ENCODE measurements at places on chromosomes 7 and 10. TPM values are rescaled to one million over a fixed set of nuclear protein-coding genes. Genes with fewer than 3 reads are reported as not detected.

The SVOPL gene
- total RNA-seq = 0.82 TPM

The TACC2 gene
- total RNA-seq = 14.7 TPM

The AKR1C4 gene
- not detected for total RNA-seq

The WDFY4 gene
- total RNA-seq = 0.41 TPM

The SLC29A3 gene
- 1.2 TPM for total RNA-seq

The VDAC2 gene
- 138 TPM for total RNA-seq

The GIMAP6 gene
- 6.9 TPM for total RNA-seq

The SFRP4 gene
- total RNA-seq = 1.2 TPM

The IRF5 gene
- total RNA-seq = 1.2 TPM

The PANK1 gene
- total RNA-seq = 35.5 TPM

The C10orf105 gene
- total RNA-seq = not detected

The SPDYE2 gene
- not detected for total RNA-seq

The PPP1R17 gene
- total RNA-seq = 2.9 TPM

The CEP55 gene
- total RNA-seq = 2.4 TPM

The RET gene
- total RNA-seq = 1.6 TPM

The GRM3 gene
- total RNA-seq = 155 TPM

The CPEB3 gene
- 21.2 TPM for total RNA-seq

The NPVF gene
- not detected for total RNA-seq

The HOXA2 gene
- total RNA-seq = not detected

The SNCG gene
- 1.6 TPM for total RNA-seq

The VSTM2A gene
- total RNA-seq = 99.1 TPM

The GIMAP7 gene
- 2.4 TPM for total RNA-seq

The ASAH2B gene
- 8.6 TPM for total RNA-seq

The UBTD1 gene
- total RNA-seq = 1.6 TPM

The CCL24 gene
- not detected for total RNA-seq

The SFTPA1 gene
- total RNA-seq = not detected

The PRKCQ gene
- 2.0 TPM for total RNA-seq

The MRLN gene
- not detected for total RNA-seq

The USP54 gene
- total RNA-seq = 32.6 TPM

The CYP26A1 gene
- total RNA-seq = 16.7 TPM

The ADARB2 gene
- total RNA-seq = 3.3 TPM

The ATG9B gene
- 2.4 TPM for total RNA-seq

The DNAJC30 gene
- total RNA-seq = 2.4 TPM

The SOSTDC1 gene
- total RNA-seq = 30.2 TPM

The ECHDC3 gene
- total RNA-seq = 1.6 TPM

The CC2D2B gene
- total RNA-seq = 1.2 TPM

The CYP2C18 gene
- total RNA-seq = under 0.01 TPM

The OR6B1 gene
- total RNA-seq = not detected
